ENCODE measurements at places on chromosomes 2 and 18.

GRCh38 chr2:226118471-226119429 lies 680.9 kb downstream of the IRS1 start:
- DNase-seq: no peak

DNA sequence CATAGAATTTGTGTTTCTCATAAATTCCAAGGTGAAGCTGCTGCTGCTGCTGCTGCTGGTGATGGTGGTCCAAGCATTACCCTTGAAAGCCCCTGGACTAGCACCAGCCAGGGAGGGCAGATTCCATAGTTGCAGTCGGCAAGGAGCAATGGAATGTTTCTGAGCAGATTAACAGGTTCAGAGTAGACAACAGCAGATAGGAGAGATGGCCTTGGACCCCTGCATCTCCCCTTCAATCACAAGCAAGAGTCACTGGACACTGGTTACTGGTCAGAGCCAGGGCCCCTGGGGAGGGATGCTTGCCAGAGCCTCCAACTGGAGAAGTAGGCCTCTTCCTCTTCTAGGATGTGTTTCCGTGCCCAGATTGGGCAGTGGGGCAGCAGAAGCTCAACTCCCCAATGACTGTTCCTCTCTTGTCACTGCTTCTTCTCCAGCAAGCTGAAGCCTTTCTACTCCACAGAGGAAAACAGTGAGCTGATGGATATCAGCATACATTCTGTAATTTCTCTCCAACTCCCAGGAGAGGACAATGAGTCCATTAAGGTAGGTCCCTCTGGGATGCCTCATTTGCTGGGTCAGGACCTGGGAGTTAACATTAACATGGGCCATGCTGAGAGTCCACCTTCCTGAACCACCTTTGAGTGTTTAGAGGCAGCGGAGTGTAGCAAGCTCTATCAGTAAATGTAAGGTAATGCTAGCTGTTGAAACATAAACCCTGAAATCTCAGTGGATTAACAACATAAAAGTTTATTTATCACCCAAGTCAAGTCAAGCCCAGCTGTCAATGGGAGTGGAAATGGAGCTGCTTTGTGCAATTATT lies 35.3 kb downstream of the MROH2A start:
- DNase-seq: no peak

DNA sequence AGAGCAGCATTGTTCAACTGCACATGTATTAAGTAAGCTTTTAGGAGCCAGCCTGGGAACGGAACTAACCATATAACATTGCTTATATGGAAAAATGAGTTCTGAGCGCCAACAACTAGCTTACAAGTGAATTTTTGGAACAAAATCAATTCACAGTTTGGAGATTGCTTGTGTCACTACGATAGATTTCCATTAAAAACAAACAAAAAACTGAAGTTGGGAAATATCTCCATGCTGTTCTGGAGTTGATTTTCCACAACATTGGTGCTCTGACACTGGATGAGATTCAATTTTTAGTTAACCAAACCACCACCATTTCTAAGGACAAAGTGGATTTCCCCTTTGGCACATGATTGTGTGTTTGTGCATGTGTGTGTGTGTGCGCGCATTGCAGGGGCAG lies 56.9 kb upstream of the ZNF397 start:
- no peak for DNase-seq

DNA sequence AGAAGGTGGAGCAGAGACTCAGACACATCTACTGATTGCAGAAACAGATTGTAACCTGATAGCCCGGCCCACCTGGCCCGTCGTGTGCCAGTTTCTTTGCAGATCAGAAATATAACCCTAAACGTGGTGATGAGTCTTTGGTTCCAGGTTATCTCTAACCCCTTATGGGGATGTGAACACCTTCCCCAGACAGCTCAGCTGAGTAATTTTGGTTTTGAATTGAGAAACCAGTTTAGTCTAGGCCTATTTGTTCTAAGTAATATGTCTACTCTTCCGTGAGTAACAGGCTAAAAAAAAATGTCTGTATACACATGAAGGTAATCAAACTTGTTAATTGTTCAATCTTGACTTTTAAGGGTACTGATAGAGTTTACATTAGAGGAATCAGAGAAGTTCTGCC lies 35.7 kb downstream of the RASGRP3 start:
- no peak for DNase-seq

- no peak for DNase-seq
These were observed 316.5 kb downstream of the CCDC178 start for GRCh38 chr18:33123862-33124518.

DNA sequence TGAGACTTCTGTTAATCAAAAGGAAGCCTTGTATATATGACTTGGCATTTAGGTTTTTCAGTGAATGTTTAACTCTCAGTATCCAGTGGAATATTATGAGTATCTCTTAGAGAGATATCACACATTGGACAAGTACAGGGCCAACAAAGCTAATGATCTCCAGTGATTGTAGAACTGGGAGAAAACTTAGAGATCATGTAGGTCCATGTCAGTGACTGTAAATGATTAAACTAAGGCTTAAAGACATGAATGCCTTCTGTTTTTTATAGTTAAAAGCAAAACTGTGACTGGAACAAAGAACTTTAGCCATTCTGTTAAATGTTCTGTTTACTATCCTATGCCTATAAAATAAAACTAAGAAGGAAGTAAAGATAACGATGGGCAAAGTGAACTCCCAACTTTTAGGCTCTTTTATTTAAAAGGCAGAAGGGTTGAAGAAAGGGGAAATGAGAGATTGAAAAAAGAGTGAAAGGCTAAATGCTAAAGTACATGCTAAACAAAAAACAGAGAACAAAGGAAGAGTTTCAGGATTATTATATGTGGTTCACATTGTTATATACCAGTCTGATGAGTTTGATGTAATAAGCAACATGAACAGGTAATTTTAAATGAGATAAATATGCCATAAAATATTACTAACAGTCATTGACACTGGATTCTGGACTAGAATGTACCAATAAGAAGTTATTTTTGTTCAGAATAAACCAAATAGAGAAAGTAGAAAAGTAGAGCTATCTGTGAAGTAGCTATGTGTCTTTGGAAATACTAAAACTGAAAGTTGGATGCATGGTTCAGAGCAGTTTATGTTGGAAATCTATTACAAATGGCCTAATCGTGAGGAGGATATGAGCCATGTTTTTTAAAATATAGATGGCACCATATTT lies 37.1 kb upstream of the TNFRSF11A start:
- DNase-seq: no peak

GRCh38 chr2:121282800-121283385 lies 2.1 kb downstream of the TFCP2L1 start:
- DNase-seq: no peak

DNA sequence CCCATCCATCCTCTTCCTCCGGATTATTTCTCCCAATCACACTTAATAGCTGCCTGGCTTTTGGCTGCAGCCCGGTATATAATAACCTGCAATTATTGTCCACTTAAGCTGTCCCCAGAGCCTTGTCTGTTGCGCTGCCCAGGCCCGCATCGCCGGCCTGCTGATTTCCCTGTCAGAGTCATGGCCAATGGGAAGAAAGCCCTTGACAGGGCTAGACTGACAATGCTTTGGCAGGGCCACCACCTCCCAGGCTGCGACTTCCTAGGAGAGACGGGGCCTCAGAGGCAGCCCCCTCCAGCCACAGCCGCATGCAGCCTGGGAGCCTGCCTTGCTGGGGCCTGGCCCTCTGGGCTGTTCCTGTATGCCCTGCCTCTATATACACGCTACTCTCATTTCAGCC lies 10.0 kb upstream of the CELF4 start:
- no peak for DNase-seq

GRCh38 chr2:235011929-235012631 lies 60.3 kb downstream of the SH3BP4 start:
- no peak for DNase-seq

DNA sequence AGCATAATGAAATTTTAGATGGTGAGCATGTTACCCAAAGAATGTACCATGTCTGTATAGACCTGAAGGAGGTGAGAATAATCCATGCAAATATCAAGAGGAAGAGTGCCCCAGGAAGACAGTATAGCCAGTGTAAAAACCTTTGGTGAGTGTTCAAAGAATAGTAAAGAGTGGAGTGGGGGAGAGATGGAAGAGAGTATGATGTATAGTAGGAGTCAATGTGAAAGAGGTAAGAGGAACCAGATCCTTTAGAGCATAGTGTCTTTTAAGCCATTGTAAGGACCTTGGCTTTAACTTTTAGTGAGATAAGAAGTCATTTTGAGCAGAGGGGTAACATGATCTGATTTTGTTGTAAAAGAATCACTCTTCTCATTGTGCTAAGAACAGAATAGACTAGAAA lies 1052.3 kb upstream of the ZEB2 start:
- no peak for DNase-seq

- DNase-seq: no peak
These were observed 64.4 kb downstream of the ACTR2 start for GRCh38 chr2:65292106-65292400.

DNA sequence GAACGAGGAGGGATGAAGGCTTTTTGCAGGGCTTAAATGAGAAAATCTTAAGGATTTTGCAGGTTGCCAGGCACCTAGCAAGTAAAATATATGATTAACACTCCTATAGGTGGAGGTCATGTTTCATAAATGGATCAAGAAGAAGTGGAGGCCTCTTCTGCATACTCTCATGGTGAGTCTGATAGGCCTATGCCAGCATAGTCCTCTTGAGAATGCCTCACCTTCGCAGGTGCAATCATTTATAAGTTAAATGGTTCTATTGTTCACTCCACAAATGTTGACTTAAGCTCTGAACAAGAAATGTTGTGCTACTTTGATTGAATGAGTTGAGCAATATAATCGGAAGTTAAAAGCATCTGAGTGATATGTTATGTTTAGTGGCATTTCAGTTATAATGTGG lies 12.1 kb downstream of the LRRTM1 start:
- no peak for DNase-seq

- DNase-seq: no peak
These were observed 455 bp downstream of the PREPL start for GRCh38 chr2:44360749-44361329.

GRCh38 chr2:12417786-12418185 lies 298.9 kb upstream of the TRIB2 start:
- DNase-seq: no peak

DNA sequence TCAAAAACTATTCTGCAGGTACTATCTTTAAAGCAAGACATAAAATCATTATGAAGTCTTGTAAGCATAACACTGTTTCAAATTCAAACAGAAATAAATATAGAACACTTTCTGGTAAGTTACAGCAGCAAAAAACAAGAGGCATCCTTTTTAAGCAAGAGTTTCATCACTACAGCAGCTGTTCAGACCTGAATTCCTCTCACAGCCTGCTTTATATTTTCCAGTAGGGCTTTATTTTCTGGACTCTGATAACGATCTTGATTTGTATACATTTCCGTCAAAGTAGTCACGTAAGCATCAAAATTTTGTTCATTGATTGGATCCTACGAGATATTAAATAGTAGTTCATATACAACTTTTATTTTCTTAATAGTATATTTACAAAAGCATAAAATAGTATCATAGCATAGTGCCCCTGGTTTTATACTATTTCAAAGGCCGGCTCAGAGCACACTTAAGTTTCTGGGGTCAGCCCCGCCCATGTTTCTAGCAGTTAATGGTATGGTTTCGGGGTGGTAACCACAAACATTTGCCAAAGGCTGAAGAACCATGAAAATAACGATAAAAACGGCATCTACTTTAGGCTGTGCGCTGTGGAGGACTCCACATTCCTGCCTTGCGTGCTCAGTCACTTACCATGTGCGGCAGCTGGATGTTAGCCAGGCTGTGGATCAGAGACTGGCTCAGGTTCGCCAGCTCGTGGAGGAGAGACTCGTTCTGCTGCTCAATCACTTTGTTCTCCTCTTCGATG lies 47.5 kb upstream of the PXDN start:
- no peak for DNase-seq

- DNase-seq: no peak
These were observed 154.7 kb downstream of the HDAC4 start for GRCh38 chr2:239245872-239246721.

DNA sequence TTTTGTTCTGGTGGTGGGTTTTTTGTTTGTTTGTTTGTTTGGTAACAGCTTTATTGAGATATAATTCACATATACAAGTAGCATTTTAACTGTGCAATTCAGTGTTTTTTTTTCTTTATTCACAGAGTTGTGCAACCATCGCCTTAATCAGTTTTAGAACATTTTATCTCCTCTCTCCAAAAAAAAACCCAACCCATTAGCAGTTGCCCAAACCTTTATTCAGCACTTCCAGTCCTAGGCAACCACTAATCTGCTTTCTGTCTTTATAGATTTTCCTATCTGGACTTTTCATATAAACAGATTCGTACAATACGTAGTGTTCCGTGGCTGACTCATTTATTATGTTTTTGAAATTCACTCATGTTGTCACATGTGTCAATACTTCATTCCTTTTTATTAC lies 38.7 kb downstream of the CCDC138 start:
- DNase-seq: no peak
